ENCODE measurements at places on chromosomes 7 and 10.

DNA sequence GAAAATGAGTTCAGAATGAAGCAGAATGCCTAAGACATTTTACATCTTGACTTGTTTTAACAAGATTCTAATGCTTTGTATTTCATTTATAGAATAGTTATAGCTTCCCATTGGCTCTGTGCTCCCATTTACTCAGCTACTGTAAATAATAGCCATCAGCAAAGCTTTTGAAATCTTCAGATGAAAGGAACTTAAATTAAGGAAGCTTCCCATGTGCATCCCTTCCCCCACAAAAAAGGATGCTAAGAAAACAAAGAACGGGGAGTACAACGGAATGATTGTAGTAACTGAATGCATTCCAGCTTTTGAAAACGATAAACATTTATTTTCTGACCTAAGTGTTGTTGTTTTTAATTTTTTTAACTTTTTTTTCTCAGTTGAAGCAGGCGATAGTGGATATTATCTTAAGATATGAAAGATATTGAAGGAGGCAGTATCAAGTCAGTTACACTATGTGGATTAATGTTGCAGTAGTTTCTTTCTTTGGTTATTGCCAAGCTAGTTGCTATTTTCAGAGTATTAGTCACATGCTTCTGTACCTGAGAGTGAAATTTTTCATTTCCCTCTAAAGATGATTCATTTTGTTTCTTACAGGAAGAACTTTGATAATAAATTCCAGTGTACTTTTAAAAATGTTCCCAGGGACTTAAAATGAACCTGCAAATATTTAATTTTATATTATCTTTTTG is 129.2 kb downstream of the KCND2 start:
- DNase-seq: no peak

- DNase-seq: no peak
Observed at GRCh38 chr7:73824986-73825385, 5.8 kb upstream of the CLDN4 start.

- no peak for DNase-seq
Observed at GRCh38 chr7:75995996-75996395, 1.6 kb upstream of the TMEM120A start.

- DNase-seq: peak; percentile 8
Observed at GRCh38 chr10:26367771-26368170, 70.4 kb upstream of the APBB1IP start.

GRCh38 chr10:59844436-59844835 is 61.9 kb downstream of the CCDC6 start:
- no peak for DNase-seq

- no peak for DNase-seq
Observed at GRCh38 chr7:68442931-68443631, 1155.2 kb upstream of the AUTS2 start.

DNA sequence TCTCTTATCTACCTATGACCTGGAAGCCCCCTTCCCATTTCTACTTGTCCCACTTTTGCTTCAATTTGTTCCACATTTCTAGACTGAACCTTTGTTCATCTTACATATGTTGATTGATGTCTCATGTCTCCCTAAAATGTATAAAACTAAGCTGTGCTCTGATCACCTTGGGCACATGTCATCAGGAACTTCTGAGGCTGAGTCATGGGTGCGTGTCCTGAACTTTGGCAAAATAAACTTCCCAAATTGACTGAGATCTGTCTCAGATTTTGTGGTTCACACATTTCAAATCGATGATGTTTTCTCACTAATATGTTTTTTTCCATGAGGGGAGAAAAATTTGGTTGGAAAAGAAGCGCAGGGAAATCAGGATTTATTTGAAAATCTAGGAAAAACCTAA is 406.2 kb upstream of the LRRTM3 start:
- no peak for DNase-seq

DNA sequence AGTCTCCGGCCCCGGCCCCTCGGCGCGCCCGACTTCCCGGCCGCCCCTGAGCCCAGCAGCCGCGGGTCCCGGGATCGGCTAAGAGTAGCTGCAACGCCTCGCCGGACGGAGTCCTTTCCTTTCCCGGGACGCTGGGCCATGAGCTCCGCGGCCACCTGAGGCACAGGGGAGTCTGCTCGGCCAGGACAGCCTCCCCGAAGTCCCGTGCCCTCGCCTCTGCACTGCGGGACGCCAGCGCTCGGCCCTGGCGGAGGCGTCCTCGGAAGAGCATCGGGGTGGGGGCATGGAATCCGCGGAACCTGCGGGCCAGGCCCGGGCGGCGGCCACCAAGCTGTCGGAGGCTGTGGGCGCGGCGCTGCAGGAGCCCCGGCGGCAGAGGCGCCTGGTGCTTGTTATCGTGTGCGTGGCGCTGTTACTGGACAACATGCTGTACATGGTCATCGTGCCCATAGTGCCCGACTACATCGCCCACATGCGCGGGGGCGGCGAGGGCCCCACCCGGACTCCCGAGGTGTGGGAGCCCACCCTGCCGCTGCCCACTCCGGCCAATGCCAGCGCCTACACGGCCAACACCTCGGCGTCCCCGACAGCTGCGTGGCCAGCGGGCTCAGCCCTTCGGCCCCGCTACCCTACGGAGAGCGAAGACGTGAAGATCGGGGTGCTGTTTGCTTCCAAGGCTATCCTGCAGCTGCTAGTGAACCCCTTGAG is 502 bp downstream of the SLC18A3 start:
- no peak for DNase-seq

GRCh38 chr7:138304071-138304320 is 156.1 kb upstream of the TRIM24 start:
- no peak for DNase-seq

- DNase-seq: no peak
Observed at GRCh38 chr7:74174606-74175082, 488 bp downstream of the EIF4H start.

DNA sequence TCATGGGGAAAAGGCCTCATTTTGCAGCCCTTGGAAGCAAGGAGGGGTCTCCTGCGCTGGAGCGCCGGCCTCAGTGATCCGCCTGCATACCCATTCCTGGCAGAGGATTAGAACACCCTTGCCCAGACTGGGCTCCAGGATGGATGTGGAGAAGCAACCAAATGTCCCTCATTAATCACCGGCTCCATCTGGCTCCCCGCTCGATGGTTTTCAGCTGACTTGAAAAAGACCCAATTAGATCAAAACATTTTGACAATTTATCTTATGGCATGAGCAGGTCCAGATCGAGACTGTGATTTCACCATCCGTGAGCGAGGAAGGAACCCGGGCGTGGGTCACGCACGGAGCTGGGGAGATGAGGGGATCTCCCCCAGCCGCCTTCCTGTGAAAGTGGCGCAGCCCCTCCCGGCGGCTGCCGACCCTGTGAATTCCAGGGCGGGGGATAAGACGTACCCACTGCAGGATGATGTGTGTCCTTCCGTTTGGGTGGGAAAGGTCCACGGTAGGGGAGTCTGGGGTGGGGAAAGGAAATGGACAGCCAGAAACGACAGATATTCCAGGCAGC is 141.6 kb downstream of the EMX2 start:
- DNase-seq: no peak

DNA sequence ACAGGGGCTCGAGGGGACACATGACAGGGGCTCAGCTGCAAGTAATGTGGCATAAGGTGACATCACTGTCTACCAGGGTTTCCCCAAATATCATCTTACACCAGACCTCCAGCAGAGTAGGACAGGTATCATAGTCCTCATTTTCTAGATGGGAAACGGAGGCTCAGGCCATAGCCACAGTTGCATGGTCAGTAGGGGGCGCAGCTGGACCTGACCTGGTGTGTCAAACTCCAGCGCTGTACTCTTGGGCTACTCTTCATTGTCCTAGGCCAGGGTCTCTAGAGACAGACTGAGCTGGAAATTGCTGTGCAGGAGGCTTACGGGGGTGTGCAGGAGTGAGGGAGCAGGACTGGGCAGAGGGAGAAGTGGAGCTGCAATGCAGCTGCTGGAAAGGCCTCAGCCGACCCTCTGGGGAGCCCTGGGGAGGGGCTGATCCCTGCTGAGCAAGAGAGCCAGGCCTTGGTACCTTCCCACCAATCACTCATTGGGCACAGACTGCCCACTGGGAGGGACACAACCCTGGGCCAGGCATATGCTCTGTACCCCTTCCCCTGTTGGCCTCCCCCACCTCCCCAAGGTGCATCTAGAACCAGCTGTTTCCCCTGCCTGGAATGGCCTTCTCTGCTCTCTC is 89.9 kb downstream of the CDH23 start:
- DNase-seq: peak; percentile 36

- no peak for DNase-seq
Observed at GRCh38 chr10:33117816-33118215, 159.8 kb upstream of the ITGB1 start.

DNA sequence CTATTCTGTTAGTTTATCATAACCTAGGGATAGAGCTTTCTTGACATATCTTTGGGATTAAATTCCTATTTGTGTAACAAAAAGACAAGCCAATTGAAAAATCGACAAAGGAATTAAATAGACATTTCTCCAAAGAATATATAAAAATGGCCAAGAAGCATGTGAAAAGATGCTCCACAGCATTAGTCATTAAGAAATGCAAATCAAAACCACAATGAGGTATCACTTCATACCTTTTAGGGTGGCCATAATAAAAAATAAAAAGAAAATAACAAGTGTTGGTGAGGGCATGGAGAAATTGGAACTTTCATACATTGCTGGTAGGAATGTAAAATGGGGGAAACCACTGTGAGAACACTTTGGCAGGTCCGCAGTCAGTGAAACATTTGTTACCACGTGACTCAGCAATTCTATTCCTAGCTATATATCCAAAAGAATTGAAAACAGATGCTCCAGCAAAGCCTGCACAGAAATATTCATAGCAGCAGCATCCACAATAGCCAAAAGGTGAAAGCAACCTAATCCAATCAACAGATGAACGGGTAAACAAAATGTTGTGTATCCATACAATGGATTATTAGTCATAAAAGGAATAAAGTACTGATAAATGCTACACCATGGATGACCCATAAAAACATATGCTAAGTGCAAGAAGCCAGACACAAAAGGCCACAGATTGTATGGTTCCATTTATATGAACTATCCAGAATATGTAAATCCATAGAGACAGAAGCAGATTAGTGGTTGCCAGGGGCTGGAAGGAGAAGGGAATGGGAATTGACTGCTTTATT is 20.5 kb downstream of the SPAG6 start:
- no peak for DNase-seq

- no peak for DNase-seq
Observed at GRCh38 chr7:90955641-90956207, 308.5 kb upstream of the FZD1 start.

GRCh38 chr7:133021196-133021595 is 60.7 kb downstream of the CHCHD3 start:
- DNase-seq: no peak

DNA sequence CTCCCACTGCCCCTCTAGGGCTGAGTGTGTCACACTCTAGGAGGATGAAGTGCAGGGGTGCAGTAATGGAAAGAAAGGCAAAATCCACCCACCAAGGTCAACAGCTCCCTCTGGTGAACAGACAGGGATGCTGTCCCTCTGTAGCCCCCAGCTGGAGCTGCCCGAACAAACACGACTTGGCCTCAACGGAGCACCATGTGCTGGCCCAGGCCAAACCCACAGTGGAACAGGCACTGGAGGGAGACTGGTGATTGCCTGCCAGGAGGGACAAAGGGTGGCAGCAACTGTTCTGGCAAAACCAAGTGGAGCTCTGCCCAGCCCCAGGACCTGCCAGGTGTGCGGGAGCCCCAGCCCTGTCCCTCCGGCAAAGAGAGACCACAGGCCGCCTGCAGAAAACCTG is 20.7 kb downstream of the PDIA4 start:
- no peak for DNase-seq
